Thymus (tissue), 14 donors: ENCODE measurements at places on chromosomes 16 and 17.
A peak's percentile ranks its signal among the peaks of the same experiment; 100 is the strongest.

DNA sequence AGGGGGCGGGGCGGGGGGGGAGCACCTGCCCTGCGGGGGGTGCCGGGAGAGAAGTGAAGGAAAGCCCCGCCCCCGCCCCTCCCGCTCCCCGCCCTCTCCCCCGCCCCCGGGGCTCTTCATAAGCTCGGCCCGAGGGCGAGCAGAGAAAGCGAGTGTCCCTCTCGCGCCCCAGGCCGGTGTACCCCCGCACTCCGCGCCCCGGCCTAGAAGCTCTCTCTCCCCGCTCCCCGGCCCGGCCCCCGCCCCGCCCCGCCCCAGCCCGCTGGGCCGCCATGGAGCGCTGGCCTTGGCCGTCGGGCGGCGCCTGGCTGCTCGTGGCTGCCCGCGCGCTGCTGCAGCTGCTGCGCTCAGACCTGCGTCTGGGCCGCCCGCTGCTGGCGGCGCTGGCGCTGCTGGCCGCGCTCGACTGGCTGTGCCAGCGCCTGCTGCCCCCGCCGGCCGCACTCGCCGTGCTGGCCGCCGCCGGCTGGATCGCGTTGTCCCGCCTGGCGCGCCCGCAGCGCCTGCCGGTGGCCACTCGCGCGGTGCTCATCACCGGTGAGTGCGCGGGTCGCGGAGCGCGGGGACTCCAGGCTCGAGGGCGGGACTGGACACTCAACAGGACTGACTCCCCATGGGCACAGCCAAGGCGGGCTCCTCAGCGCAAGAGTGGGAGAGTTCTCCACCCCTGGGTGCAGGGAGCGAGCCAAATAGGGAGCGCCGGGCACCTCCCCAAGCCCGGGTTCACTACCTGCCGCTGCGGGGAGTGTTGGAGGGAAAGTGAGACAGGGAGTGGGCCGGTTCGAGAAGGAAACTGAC is at the start of gene HSD11B2:
HSD11B2 (plus strand) TSS at position 145 of the 798 bp plus-strand sequence; CDS start at position 273, 128 bp downstream.
- peaks cover 75% of the 10 kb centered on the region for H3K27me3 ChIP-seq
- H3K4me3 ChIP-seq, result peak within 1 kb of the TSS; percentile 49
- peaks cover 5% of the 10 kb centered on the region for H3K4me1 ChIP-seq
- no peak within 1 kb of the TSS for H3K27ac ChIP-seq
- no peaks in the 10 kb centered on the region for H3K36me3 ChIP-seq
- DNase-seq, result no peak

- no peak for DNase-seq
- no peaks in the 10 kb centered on the region for H3K27me3 ChIP-seq
- no peaks in the 10 kb centered on the region for H3K36me3 ChIP-seq
- no peak overlapping the region for H3K4me3 ChIP-seq
- H3K4me1 ChIP-seq, result no peaks in the 10 kb centered on the region
Measured at GRCh38 chr17:11610999-11611566, 12.8 kb downstream of the DNAH9 start.

GRCh38 chr17:42640121-42640520 is 19.0 kb upstream of the TUBG2 start:
- H3K4me3 ChIP-seq, result no peak overlapping the region
- H3K27me3 ChIP-seq, result no peaks in the 10 kb centered on the region
- no peak overlapping the region for H3K27ac ChIP-seq
- H3K36me3 ChIP-seq, result no peaks in the 10 kb centered on the region
- DNase-seq, result no peak
- peaks cover 4% of the 10 kb centered on the region for H3K4me1 ChIP-seq

DNA sequence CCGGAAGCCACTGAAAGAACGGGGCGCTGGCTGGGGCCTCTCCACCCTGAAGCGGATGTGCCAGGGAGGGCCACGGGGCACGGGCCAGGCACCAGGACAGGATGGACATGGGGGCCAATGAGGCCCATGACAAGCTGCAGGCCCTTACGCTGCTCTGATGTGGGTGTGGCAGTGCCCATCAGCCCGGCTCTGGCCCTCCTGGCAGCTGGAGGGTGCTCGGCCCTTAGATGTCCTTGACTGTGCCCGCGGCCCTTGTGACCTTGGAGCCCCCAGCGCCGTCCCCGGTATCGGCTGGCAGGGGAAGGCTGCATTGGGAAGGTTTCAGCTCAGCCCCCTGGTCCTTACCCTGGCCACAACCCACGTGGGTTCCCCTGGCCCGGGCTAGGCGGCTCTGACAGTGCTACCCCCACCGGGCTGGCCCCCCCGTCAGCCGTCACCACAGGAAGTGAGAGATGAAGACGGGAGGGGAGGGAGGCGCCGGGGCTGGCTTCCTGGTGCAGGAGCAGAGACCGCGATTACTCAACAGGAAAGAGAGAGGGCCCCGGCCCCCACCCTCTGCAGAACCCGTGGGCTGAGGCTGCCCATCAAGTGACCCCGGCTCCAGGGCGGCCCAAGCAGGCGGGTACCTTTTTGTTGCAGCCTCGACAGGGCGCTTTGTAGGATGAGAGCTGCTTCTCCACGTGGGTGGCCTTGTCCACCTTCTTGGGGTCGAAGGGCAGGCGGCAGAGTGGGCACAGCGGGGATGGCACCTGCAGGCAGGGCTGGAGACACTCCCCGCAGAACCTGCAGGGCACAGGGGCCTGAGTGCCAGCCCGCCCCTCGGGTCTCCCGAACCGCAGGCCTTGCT is 5.3 kb downstream of the RNF166 start:
- peak overlapping the region; percentile 95 for H3K27ac ChIP-seq
- peak; percentile 79 for DNase-seq
- H3K4me3 ChIP-seq, result peak overlapping the region; percentile 56
- peaks cover 47% of the 10 kb centered on the region for H3K36me3 ChIP-seq
- H3K27me3 ChIP-seq, result no peaks in the 10 kb centered on the region

DNA sequence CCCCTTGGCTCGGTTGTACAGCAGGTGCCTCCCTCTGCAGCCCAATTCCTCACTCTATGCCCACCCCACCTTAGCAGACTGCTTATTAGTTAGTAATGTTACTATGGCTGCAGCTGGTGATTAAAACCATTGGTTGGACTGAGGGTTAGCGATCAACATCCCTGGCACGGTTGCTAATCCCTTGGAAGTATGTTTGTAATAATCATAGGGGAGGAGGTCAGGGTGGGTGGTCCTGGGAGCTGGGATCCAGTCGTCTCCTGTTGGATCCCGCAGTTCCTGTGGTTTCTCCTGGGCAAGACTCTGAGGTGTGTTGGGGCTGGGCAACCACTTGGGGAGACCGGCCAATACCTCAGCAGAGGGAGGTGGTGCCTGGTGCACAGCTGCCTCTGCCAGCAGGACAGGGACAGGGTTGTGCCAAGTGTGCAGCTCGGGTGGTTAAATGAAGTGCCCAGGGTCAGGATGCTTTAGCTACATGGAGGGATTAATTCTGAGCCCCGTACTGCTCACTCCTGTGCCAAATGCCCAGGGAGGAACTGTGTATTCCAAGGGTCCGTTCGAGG is 38.0 kb downstream of the FZD2 start:
- H3K36me3 ChIP-seq, result no peaks in the 10 kb centered on the region
- H3K4me3 ChIP-seq, result no peak overlapping the region
- H3K27ac ChIP-seq, result no peak overlapping the region
- no peaks in the 10 kb centered on the region for H3K27me3 ChIP-seq
- DNase-seq, result no peak

DNA sequence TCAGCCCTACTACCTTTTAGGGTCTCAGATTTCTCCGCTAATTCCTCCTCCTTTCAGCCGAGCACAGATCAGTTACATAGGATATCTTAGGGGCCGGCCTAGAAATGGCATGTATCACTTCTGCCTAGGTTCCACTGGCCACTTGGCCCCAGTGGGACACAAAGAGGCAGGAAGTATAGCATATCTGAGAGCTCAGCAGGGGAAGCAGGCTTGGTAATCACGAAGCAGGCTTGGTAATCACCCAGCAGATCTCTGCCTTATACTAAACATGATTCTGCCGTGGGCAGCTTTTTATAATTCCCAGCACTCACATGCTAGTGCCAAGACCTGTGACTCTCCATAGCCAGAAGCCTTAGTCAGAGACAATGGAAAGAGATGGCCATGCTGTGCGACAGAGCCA is 59.6 kb upstream of the CACNG5 start:
- no peaks in the 10 kb centered on the region for H3K4me1 ChIP-seq
- no peak for DNase-seq
- H3K27me3 ChIP-seq, result no peaks in the 10 kb centered on the region
- H3K27ac ChIP-seq, result no peak overlapping the region

DNA sequence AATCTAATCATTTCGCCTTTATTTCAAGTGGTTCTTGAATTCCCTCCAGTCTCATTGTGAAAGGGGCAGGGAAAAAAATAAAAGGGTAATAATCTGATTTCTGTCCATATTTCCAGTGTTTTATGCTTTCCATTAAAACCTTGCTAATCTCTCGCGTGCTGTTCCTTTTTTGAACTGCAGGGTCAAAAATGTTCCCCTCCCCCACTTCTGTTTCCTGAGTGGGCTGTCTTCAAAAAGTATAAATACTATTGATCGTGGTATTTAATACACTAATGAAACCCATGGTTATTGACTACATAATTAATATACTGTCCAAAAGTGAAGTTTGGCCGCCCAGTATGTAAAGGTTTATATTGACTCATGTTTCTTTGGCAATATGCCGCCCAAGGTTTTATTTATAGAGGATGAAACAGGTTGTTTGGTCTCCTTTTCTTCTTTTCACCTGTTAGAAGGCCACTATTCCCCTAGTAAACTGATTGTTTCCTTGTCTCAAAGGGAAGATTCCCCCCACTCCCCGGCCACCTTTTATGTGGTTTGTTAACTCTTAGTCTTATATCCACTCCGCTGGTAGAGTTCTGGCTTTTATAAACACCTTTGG is 69.7 kb downstream of the RPA1 start:
- DNase-seq, result no peak
- H3K27ac ChIP-seq, result no peak overlapping the region
- H3K27me3 ChIP-seq, result no peaks in the 10 kb centered on the region
- H3K36me3 ChIP-seq, result peaks cover 45% of the 10 kb centered on the region
